ENCODE measurements at places on chromosomes 7 and 10.
A peak's percentile ranks its signal among the peaks of the same experiment; 100 is the strongest.

GRCh38 chr7:141362580-141363435, 188.4 kb upstream of the AGK start:
- DNase-seq, result peak; percentile 81

DNA sequence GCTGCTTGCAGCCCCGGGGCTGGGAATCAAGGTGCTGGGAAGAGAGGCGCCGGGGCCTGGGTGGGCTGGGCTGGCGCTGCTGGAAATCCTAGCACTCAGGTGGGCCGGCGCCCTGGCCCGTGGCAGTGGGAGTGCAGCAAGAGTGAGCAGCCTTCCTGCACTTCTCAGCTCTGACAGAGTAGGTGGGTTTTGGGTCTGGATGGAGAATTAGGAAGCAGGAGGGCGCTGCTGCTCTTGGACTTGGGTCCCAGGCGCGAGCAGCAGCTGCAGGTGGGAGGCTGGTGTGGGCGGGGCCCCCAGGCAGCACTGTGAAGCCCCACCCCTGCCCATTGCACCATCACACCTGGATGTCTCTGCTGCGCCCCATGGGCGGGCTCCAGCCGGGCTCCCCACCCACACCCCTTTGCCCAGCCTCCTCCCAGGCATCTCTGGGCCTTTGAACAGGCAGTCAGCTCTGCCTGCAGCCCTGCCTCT, 6.0 kb downstream of the BRI3 start:
- DNase-seq, result no peak

DNA sequence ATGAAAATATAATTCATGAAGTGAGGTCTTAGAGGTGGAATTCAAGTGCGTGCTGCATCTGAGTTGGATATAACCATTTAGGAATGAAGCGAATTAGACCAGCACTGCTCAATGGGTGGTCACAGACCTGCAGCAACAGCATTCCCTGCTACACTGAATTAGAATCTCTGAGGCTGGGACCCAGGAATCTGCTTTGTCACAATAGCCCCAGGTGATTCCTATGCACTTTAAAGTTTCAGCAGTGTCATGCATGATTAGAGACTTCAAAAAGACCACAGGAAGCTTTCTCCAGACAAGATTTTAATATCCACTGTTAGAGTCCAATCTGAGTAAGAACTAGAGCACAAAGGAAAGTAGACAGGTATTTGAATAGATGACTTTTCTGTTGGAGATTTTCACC, 352.8 kb upstream of the VSTM2A start:
- no peak for DNase-seq

GRCh38 chr10:60107308-60107976, 201.1 kb upstream of the CCDC6 start:
- DNase-seq, result no peak

GRCh38 chr10:2748287-2748686, 319.1 kb upstream of the PFKP start:
- DNase-seq, result no peak

GRCh38 chr7:157355784-157356511, 19.1 kb downstream of the DNAJB6 start:
- no peak for DNase-seq

DNA sequence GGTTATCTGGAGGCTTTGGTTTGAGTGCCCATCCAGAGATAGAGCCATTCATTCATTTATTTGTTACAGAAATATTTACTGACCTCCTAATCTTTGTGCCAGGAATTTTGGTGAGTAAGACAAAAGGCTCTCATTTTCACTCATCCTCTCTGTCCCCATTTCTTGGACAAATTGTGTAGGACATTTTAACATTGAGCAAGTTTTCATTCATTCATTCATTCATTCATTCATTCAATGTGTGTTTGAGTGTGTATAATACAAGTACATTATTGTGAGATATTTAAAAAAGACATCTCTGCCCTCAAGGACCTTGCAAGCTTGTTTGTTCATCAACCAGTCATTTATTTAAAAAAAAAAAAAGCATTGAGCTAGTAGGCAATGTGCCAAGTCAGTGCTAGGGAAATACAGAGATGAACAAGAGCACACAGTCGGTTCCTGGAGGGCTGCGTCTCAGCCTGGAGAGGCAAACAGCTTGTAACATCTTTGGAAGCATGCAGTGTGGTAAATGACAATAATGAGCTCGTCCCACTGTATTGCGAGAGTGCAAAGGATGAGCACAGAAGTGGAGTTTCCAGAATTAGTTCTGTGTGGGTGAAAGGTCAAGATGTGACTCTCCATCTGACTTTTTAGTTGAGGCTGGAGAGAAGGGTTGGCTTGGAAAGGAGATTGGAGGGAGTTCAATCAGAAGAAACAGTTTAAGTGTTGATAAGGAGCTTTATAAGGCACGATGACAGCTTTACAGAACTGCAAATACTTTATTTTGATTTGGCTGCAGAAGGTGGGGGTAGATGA, 50.5 kb upstream of the HBP1 start:
- DNase-seq, result no peak

- no peak for DNase-seq
These were observed 168.0 kb upstream of the AHR start for GRCh38 chr7:17130281-17131059.

- DNase-seq, result no peak
These were observed 775.6 kb downstream of the GATA3 start for GRCh38 chr10:8830048-8830447.

DNA sequence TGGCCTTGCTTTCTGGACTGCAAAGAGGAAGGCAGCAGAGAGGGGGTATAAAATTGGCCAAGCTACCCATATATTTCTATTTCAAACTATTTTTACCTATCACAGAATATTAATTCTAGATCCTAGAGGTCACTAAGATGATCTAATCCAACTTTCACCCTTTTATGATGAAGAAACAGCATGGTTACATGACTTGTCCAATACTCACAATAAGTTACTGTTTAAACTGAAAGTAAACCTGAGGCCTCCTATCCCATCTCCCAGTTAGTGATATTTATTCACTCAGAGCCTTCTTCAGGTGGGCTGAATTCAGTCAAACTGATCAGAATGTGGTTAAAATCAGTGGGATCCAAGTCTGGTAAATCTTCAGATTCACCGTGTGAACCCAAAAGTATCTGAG, 1345.1 kb downstream of the XPNPEP1 start:
- DNase-seq, result no peak

GRCh38 chr7:126449611-126450268, 803.0 kb downstream of the GRM8 start:
- no peak for DNase-seq

GRCh38 chr10:84308021-84308420, 20.4 kb upstream of the CCSER2 start:
- DNase-seq, result no peak

- DNase-seq, result no peak
These were observed 95.4 kb downstream of the FAM53B start for GRCh38 chr10:124648738-124649137.

- DNase-seq, result no peak
These were observed 36.6 kb downstream of the EN2 start for GRCh38 chr7:155494551-155494950.

DNA sequence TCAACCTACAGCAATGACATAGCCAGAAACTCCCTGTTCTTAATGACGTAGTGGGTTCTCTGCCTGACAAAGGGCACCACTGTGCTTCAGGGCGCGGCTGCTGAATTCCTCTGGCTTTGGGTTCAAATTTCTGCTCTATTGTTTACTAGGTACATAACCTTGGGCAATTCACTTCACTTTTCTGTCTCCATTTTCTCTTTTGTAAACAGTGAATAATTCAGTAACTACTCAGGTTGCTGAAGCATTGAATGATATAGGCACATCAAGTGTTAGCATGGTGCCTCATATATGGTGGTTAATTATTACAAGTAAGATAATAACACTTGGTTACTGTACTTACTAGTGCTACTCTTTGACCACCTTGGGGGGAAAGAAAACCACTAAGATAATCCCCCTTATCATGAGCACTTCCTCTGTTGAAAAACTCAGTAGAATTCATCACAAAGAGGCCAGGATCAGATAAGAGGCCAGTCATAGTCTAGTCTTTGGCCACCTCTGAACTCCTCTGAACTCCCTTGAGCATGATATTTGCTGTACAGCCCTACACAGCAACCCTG, 92.0 kb upstream of the AHR start:
- DNase-seq, result no peak

DNA sequence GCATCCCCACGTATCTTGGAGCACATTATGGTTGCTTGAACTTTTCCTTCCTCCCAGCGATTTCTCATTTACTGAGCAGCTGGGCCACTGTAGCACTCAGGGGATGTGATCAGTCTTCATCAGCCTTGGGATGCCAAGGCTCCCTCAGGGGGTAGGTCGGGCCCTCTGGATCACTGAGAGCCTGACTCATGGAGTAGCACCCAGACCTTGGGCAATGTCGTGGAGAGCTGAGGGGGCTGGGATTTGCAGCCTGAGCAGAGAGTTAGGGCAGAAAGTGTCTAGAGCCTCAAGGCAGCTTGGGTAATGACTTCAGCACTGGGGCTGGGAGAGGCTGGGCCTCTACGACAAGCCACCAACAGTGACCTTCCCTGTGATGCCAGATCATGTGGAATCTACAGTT, 86.5 kb upstream of the CXCL12 start:
- DNase-seq, result no peak

GRCh38 chr7:123635551-123636359, 19.9 kb upstream of the LMOD2 start:
- no peak for DNase-seq

DNA sequence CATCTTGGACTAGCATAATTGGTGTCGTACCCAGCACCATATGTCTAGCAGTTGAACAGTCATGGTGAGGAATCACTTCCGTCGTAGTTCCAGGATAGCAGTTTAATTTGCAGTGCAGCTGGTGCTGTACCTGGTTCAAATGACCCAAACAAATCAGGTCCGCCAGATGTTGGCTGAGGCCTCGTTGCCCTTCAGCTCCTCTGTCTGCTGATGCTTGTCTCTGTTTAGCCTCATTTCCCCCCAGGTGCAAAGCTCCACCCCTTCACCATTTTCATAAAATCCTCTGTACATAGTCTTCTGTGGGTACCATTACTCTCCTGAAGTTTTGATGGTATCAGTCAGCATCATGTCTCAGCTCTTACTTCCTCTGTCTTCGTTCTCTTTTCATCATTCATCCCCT, 35.1 kb downstream of the UMAD1 start:
- DNase-seq, result no peak

- DNase-seq, result no peak
These were observed 16.5 kb downstream of the MKI67 start for GRCh38 chr10:128109707-128110106.

- no peak for DNase-seq
These were observed 69.0 kb downstream of the PRSS58 start for GRCh38 chr7:142188846-142189245.

DNA sequence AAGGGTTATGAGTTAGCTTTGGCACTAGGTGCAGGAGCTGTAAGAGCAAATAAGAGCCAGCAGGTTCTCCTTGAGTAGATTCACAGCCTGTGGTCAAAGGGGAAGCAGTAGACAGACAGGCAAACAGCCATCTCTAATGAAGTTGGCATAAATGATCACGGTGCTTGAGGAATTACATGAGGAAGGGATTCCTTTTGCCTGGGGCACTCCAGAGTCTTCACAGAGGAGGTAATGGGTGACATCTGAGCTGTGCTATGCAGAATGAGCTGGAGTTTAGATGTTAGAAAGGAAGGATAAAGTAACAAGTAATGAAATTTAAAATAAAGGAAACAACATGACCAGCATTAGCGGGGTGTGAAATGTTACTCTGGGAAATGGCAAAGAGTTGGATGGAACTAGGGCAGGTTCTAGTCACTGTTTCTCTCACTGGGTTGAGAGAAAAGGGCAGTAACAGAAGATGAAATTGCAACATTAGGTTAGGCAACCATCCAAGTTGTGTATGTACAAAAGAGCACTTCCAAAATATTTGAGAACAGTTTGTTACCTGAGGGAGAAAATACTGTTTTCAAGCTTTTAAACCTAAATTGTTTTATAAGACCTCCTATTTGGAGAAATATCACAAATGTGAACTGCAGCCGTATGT, 613.8 kb downstream of the PHTF2 start:
- no peak for DNase-seq

DNA sequence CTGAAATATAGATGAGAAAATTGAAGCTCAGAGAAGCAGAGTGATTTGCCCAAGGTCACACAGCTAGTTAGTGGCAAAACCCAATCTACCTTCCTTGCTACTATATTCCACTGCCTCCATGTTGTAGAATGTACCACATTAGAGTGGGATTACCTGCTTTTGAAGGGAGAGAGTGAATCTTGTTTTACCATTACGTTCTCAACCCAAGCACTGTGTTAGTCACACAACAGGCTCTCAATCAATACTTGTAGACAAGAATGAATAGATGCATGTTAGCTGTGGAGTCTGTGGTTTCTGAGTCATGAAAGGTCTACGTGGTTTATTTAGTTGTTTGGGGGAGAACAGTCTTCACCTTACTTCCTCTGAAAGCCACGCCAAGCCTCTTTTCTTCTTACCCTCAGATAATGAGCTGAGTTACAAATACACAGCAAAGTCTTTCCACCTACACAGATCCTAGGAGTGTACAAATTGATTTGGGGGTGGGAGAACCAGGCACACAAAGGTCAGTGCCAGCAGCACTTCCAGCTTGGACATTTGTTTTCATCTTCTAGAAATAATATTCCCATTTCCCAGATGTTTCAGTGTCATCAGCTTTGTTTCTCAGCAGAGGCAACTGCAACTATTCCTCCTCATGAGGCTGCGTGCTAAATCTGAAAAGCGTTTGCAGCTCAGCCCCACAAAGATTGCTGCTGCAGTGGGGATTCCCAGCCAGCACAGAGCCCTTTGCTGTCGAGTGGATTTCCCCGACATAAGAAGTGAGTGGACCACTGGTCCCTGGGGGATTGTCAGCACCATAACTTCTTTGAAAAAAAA, 71.5 kb upstream of the ADO start:
- peak; percentile 34 for DNase-seq

DNA sequence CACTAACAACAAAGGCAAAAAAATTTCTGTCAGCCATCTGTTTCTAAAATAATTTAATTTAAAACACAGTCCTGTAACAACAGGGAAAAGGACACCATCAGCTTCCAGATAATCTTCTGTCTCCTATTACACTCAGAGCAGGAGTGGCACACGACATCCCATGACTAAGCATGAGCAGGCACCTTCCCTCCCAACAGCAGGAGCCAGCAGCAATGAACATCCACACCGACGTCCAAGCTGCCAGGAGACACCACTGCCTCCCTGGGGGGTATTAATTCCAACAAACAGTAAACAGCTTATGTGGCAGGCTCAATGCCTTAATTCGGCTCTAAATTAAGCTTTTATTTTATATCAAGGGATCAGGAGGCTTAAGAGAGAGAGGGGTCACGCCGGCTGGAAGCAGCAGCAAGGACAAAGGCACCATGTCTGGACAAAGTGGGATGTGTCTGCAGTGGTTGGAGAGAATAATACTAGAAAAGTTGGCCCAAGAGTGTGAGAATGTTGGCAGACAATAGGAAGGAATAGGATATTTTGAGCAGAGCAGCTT, 45.7 kb downstream of the KIAA1549 start:
- peak; percentile 45 for DNase-seq

- no peak for DNase-seq
These were observed 4.0 kb upstream of the MYOZ1 start for GRCh38 chr10:73645251-73645650.

- DNase-seq, result no peak
These were observed 1239.3 kb downstream of the TYW1 start for GRCh38 chr7:68235937-68236336.

- no peak for DNase-seq
These were observed 17.2 kb upstream of the FGFR2 start for GRCh38 chr10:121615435-121615793.
